Right atrium auricular region (tissue), 2 donors: ENCODE measurements at places on chromosomes 7 and 10. TPM values are rescaled to one million over a fixed set of nuclear protein-coding genes. Genes with fewer than 3 reads are reported as not detected.

ZNF736 gene
- total RNA-seq = 1.4 TPM

GRCh38 chr7:51077316-51077986 lies 239.2 kb downstream of the COBL start:
- no peak for DNase-seq

MCM10 gene
- total RNA-seq = 0.15 TPM

- DNase-seq = no peak
These were observed 71.3 kb upstream of the TES start for GRCh38 chr7:116139007-116139406.

DNA sequence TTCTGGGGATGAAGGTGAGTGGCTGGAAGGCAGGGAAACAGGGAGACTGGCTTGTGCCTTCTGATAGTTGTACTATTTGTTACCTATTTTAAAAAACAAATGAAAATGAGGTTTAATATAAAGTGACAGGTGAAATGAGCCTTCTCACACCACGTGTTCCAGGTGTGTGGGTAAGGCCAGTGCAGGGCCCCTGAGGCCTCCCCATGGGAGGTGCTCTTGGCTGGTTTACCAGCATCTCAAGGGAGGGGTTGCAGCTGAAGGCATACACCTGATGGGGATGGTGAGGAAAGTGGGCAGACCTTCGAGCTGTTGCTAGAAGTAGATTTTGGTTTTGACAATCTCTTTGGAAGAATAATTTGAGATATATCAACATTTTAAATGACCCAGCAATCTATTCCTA lies 103.6 kb downstream of the ARHGAP22 start:
- peak; percentile 18 for DNase-seq

GRCh38 chr7:122082160-122082559 lies 61.9 kb downstream of the AASS start:
- DNase-seq = no peak

DNA sequence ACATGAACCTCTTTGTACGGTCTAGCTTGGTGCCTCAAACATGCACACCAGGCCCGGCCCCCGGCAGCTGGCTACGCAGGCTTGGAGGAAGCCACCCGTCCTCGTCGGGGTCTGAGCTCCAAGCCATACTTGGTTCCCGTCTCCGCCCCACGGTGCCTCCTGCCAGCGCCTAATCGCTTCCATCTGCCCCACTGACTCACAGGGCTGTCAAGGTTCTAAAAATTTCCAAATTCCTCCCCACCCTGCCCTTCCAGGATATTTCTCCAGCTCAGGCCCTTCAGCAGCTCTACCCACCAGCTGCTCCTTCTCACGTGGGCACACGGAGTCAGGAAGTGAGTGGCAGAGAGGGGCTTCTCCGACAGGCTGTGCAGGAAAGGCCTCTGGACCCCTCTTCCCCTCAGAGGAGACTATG lies 38.8 kb downstream of the TMEM270 start:
- peak; percentile 70 for DNase-seq
